EH (cell line): ENCODE measurements at places on chromosomes 12 and 14.

GRCh38 chr12:112844814-112845565 is 53.4 kb downstream of the RPH3A start:
- DNase-seq = no peak

DNA sequence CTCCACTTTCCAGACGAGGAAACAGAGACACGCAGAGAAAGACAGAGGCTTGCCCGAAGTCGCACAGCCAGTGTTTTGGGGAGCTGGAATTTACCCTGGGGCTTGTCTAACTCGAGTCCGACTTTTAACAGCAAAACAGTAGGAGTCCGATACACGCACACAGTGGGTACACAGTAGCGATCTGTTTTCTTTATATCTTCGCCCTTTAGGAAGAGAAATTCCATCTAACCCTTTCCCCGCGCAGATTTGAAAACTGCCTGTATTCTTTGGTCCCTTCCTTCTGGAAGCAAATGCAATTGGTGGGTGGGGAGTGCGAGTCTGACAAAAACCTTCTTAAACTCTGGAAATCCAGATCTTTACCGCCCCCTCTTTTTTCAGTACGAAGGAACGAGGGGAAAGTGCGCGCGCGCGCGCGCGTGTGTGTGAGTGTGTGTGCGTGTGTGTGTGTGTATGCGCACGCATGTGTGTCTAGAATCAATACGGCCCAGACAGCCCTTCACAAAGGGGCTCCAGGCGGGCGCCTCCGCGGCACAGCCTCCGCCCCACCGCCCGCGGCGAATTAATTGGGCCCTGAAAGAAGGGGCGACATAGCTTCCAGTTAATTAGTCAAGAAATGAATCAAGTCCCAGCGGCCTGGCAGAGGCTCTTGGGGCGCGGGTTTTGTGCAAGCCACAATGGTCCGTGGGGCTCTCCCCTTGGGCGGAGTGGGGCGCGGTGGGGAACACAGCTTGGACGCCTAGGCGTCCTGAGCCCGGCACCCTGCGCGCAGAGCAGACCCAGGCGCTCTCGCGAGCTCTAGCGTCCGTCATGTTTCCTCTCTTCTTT is 14.0 kb upstream of the TBX3 start:
- peak; percentile 42 for DNase-seq

DNA sequence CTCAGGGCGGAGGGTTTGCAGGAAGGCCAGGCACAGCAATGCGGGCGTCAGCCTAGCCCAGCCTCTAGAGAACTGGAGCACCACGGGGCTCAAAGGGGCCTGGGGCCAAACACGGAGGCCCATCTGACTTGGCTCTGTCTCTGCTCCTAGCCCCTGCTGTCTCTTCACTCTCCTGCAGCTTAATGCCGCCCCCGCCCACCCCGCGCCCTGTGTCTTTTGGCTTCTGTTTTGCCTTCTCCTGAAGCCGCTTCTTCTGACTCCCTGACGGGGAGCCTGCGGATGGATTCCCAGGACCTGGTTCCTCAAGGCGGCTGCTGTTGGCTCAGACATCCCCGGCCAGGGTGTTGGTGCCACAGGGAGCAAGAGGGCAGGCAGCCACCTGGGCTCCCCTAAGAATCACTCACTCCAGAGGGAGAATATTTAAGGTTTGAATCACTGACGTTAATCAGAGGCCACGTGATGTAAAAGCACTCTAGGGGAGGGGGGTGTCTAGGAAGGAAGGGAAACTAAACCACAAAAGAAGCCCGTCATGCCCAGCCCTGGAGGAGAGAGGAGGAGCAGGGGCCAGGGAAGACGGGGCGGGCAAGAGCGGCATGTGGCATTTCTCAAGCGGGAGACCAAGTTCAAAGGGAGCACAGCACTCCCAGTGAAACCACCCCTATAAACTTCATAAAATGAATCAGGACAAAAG is 36.9 kb upstream of the PRMT8 start:
- DNase-seq = peak; percentile 81

DNA sequence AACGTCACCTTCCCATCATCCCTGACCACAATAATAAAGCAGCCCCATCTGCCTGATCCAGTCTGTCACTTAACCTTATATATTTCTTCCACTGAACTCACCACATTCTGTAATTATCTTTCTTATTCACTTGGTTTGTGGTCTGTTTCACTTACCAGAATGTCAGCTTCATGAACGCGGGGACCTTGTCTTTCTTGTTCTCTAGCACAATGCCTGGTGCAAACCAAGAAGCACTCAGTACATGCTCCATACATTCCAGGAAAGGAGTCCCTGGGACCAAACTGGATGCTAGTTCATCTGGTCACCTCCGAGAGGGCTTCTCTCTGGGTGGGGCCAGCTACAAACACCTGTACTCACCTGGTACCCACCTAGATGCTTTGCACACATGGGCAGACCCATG is 17.4 kb upstream of the ANKRD33 start:
- no peak for DNase-seq

DNA sequence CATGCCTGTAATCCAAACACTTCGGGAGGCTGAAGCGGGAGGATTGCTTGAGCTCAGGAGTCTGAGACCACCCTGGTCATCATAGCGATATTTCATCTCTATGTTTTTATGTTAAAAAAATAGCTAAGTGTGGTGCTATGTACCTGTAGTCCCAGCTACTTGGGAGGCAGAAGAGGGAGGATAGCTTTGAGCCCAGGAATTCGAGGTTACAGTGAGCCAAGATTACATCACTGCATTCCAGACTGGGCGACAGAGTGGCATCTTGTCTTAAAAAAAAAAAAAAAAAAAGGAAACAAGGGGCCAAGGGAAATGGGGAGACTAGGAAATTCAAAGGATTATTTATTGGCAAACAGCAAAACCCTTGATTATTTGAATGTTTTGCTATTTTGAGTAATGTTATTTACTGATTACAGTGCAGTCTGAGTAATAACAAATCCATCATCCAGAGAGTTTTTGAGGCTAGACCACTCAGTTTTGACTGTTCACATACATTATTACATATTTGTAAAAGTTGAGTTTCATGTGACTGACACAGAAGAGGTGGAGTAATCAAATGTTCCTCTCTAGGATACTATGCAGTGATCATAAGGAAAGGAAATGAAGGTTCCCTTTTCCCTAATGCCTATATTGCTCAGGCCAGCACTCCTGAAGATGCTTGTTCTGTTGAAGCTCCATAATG is 40.8 kb downstream of the PRKCH start:
- DNase-seq = no peak

DNA sequence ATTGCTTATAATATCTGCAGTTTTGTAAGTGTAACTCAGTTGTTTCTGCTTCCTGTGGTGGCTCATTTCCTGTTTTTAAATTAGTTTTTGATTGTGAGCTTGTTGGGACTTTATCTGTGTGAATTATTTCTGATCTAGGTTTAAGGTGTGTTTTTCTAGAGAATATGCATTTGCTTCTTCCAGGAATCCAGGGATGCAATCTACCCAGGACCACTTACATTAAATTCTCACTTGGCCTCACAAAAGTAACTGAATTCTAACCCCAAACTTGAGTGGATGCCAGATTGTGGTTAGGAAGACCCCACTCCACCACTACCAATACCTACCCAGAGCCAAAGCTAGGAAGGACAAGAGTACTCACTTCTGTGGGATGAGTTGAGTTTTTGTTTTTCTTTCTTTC is 11.9 kb downstream of the STYX start:
- no peak for DNase-seq

DNA sequence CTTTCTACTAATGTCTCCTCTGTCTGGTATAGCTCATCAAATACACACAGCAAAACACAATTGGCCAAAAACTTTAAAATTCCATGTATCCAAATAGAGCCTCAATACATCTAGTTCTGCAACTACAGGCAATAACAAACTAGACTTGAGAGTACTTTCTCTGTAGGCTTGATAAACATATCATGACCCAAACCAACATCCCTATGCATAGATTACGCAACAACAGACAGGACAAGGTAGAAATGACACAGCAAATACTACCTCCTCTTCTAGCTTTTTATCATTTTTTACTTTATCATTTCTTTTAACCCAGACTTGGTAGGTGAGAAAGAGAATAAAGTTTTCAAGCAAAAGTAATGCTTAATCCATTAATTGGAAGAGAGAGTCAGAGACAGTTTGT is 41.8 kb downstream of the EML5 start:
- no peak for DNase-seq
